ENCODE measurements at places on chromosomes 5 and 9.

- no peak for DNase-seq
These were observed 734.3 kb downstream of the SEMA5A start for GRCh38 chr5:8811581-8811980.

GRCh38 chr9:94144394-94144793 lies 60.1 kb downstream of the PTPDC1 start:
- no peak for DNase-seq

- DNase-seq: no peak
These were observed 189.6 kb downstream of the PIK3R1 start for GRCh38 chr5:68405026-68405684.

GRCh38 chr5:95417971-95418370 lies 26.8 kb downstream of the FAM81B start:
- DNase-seq: no peak

DNA sequence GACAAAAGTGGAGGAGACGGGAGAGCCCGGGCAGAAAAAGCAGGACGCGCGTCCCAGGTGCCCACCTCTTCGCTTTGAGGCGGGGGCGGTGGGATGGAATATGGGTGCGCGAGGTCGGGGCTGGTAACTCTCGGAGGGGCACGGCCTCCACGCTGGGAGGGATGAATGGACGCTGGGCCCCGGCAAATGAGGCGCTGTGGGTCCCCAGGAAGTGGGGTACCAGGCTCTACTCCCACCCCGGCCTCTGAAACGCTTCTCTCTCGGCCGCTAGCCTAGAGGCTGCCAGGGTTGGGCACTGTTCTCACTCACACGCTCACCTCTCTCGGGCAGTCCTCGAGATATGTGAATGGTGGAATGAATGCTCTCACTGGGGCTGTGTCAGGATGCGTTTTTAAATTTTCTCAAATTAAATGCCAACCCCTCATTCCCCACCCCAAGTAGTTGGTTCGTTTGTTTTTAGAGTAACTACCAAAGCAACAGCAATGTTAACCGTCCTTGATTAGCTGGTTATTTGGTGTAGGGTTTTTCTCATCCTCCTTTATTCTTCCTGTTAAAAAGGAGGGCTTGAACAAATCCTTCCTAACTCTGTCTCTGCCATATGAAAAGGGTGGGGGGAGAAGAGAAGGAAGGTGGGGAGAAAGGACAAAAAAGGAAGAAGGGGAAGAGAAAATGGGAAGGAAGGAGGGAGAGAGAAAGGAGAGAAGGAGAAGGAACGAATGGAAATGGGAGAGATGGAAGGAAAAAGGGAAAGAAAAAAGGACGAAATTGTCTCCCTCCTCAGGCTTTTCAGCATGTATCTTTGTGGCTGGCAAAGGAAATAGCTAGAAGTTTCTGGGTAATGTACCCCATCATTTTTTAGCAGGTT lies 1.3 kb upstream of the EBF1 start:
- DNase-seq: no peak

DNA sequence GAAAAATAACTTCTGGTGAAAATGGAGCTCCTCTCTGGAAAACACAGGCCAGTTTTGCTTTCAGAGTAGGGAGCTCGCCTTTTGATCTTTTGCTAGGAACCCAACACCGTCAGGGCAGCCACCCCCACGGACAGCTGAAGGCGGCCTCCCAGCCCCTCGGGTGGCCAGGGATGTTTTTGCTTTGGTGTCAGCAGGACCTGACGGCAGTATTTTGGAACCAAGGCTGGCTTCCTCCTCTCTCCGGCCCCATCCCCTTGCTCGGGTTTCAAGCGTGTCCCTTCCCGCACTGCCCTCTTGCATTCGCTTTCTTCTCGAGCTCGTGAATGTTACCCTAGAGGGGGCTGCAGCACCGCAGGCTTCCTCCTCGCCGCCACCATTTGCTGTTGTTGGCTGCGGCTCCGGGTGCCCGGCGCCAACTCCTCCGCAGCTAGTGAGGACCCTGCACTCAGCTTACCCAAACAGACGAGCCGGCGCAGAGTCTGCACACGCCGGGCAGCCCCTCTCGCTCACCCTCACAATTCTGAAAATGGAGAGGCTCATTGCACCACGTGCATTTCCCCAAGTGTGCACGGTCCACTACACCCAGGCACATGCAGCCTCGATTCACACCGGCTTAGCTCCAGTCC lies 35.5 kb upstream of the ADAMTSL1 start:
- DNase-seq: peak; percentile 71

- DNase-seq: no peak
These were observed 10.5 kb upstream of the NACC2 start for GRCh38 chr9:136105398-136106135.

- no peak for DNase-seq
These were observed 29.1 kb downstream of the CFAP77 start for GRCh38 chr9:132439153-132439552.

- no peak for DNase-seq
These were observed 77.8 kb downstream of the BAAT start for GRCh38 chr9:101307051-101307450.

DNA sequence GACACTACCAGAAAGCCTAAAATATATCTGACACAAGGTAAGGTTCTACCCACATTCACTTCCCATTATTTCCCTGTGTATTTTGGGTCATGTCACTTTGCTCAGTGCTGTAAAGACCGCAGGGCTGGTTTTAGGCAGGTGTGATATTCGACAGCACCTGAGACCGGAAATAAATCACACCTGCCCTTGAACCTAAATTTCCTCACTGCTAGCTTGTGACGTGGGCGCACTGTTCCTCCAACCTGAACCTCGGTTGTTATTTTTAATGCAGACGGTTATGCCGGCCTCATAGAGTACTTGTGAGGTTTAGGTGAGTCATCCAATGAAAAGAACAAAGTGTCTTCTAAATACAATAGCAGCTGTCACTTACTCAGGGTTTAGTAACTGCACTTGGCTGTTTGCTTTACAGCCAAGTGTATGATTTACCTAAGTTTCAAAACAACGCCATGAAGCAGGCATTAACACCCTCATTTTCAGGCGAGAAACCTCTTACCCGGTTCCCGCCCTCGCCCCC lies 20.7 kb upstream of the ZNF782 start:
- no peak for DNase-seq

DNA sequence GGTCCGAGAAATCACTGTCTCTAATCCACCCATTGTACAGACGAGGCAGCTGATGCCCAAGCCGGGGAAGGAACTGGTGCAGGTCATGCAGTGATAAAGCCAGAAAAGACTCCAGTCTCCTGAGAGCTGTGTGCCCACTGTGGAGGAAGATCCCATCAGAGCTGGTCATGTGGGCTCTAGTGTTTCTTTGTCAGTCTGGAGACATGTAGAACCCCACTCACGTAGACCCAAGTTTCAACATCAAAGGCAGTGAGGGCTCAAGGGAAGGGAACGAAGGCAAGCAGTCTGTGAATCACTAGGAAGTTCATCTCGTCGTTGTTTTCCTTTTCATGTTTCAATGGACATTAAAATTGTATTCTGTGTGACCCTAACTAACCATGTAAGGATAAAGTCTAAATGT lies 14.6 kb upstream of the GLIPR2 start:
- no peak for DNase-seq

DNA sequence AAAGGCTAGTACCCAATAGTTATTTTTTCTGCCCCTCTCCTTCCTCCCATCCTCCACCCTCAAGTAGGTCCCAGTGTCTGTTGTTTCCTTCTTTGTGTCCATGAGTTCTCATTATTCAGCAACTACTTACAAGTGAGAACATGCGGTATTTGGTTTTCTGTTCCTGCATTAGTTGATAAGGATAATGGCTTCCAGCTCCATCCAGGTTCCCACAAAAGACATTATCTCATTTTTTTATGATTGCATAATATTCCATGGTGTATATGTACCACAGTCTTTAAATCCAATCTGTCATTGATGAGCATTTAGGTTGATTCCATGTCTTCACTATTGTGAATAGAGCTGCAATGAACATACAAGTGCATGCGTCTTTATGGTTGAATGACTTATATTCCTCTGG lies 128.3 kb upstream of the ANKRD55 start:
- DNase-seq: no peak

GRCh38 chr5:10831419-10831818 lies 70.4 kb upstream of the DAP start:
- no peak for DNase-seq

DNA sequence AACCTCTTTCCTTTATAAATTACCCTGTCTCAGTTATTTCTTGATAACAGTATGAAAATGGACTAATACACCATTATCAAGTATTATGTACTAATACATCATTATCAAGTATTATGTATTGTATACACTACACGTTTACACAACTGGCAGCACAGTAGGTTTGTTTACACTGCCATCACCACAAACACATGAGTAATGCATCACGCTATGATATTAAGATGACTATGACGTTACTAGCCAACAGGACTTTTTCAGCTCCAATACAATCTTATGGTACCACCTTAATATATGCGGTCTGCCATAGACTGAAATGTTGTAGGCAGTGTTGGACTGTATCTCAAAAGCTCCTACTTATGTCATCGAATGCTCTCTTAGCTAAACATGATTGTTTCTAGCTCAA lies 28.2 kb downstream of the PRELID2 start:
- no peak for DNase-seq

- DNase-seq: no peak
These were observed 43.0 kb downstream of the ITGA2 start for GRCh38 chr5:53032188-53032587.

DNA sequence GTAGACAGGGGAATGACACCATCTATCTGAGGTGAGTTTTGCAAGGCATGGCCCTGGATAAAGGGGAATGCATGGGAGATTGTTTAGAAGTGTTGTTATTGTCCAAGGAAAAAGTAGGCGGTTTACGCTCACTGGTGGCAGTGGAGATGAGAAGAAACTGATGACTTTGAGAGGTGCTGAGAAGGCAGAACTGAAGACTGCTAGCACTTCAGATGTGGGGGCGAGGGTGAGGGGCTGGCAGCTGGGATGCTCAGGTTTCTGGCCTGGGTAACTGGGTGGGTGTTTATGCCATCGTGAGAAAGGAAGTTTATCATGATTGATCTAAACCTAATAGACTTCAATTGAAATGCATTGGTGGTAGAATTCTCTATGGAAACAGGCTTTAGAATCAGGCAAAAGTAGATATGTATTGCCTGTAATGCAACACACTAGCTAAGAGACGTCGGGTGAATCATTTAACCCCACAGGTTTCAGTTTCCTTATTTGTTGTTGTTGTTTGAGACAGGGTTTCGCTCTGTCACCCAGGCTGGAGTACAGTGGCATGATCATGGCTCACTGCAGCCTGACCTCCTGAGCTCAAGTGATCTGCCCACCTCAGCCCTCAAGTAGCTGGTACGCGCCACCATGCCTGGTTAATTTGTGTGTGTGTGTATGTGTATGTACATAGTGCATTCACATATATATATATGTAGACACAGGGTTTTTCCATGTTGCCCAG lies 123.5 kb downstream of the SLC24A2 start:
- no peak for DNase-seq

GRCh38 chr9:133188006-133188842 lies 20.8 kb downstream of the OBP2B start:
- DNase-seq: no peak

- DNase-seq: no peak
These were observed 83.9 kb upstream of the TAS2R1 start for GRCh38 chr5:9713959-9714586.

DNA sequence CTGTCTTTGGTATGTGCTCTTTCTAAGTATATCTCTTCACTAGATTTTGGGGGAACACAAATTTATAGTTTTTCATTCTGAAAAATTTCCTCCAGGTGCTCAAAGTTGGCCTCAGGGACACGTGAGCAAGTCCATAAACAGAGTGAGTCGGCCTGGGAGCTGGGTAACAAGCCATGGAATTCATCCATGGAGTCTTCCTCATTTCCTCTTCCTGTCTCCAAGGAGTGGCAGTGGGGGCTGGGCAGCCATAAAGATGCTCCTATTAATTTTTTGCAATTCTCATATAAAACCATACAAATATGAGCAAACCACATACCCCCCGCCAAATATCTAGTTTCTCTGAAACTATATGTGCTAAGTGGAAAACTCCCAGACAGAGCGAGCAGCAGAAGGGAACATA lies 136.6 kb upstream of the OTULINL start:
- no peak for DNase-seq

- no peak for DNase-seq
These were observed 316.1 kb downstream of the CDK5RAP2 start for GRCh38 chr9:120263836-120264235.

DNA sequence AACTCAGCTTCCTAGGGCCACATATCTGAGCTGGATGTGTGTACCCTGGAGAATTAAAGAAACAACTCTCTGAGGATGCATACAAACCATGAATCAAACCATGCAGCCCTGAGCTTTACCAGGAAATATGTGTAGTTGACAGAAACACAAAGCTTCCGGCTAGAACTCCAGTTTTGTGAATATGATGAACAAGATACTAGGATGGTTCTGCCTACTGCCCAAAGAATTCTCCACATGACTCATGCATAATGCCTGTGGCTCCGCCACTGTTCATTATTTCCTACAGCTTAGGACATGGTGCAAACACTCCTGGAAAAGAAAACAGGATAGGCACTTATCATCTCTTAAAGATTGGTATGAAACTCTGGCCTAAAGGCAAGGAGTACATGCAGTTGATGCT lies 343.4 kb downstream of the DNAH5 start:
- no peak for DNase-seq

GRCh38 chr5:97119007-97119390 lies 23.4 kb downstream of the LIX1 start:
- no peak for DNase-seq

- DNase-seq: no peak
These were observed 265.7 kb upstream of the KLF4 start for GRCh38 chr9:107755246-107755645.

- no peak for DNase-seq
These were observed 361.6 kb upstream of the RIOK2 start for GRCh38 chr5:97544678-97545077.

DNA sequence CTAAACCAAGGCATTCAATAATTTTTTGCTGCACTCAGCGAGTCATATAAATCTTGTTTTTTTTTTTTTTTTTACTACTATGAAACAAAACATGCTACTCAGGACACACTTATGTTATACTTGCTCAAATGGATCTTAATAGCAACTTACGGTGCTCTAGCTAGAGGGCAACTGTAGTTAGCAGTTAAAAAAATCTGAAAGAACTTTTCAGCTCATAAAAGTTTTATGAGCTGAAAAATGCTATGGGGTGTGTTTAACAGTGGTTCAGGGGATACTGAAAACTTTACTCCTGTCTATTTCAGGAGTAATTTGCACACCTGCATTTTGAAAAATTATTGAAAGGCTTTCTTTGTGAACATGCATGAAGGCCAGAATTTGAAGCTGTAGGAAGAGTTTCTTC lies 53.4 kb downstream of the VCAN start:
- DNase-seq: no peak

- no peak for DNase-seq
These were observed 216.2 kb upstream of the ACTBL2 start for GRCh38 chr5:57698802-57699201.

- DNase-seq: no peak
These were observed 61.3 kb upstream of the LRRTM2 start for GRCh38 chr5:138936225-138936967.
